Stimulated activated CD8-positive, alpha-beta memory T cell treated with anti-CD3 and anti-CD28 coated beads, Interleukin-2, amount 100 ng/mL, for 1 hour (primary cell): ENCODE measurements at places on chromosomes 3 and 15.

DNA sequence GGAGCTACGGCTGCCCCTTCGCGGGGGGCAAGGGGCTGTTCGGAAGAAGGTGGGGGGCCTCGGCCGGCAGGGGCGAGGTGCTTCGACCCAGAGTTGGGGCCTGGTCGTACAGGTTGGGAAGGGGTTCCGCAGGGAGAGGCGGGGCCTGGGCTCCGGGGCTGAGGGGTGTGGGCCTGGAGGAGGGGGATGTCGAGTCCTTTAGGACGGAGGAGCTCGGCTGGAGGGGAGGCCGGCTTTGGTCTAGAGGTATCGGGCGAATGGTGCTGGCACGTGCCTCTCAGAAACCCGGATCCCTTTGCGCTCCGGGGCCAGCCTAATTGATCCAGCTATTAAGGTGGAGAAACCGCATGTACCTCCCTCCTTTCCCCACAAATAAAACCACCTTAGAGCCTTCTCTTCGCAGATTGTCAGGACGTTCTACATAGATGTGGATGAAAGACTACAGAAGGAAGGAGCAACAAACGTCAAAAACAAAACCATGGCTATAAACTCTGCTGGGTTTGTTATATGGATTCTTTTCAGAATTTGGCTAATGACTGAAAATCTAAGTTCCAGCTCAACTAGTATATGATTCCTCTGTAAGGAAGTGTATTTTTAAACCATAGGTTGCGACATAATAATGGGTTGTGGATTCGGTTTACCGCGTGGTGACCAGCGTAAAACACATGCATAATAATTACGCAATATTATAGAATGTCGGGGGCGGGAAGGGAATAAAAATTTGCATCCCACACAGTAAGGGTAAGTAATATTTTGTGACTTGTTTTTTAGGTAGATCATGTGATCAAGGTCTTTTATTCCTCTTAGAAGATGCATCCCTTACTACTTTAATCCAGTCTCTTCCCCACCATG, 644 bp upstream of the NGLY1 start:
- no peak for DNase-seq

DNA sequence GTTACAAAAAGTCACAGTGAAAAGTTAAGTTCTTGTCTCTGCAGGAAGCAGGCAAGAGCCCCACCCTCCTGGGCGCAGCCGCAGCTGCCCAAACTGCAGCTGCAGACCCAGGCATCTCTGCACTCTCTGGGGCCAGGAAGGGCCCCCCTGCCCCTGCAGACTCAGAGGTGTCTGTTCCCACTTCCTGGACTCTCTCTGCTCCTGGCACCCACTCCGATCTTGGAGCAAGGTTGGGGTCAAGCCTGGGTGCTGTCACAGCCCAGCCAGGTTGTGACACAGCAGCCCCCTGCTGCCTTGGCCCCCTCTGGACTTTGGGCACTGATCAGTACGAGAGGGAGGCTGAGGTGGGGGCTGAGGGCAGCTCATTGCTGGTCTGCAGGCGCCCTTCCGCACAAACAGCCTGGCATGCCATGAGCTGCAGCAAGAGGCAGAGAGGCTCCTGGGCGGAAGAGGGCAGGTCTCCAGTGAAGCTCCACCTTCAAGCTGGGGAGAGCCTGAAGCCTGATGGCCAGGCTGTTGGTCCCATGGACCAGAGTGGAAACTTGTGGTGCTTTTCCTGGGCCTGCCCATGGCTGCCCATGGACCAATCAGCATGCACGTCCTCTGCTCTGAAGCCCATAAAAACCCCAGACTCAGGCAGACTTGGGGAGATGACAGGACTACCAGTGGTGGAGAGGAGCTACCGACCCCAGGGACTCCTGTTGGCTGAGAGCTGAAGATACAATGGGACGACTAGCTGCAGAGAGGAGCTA, 42.9 kb upstream of the LRRFIP2 start:
- no peak for DNase-seq

GRCh38 chr3:154971341-154971740, 108.8 kb upstream of the MME start:
- no peak for DNase-seq

DNA sequence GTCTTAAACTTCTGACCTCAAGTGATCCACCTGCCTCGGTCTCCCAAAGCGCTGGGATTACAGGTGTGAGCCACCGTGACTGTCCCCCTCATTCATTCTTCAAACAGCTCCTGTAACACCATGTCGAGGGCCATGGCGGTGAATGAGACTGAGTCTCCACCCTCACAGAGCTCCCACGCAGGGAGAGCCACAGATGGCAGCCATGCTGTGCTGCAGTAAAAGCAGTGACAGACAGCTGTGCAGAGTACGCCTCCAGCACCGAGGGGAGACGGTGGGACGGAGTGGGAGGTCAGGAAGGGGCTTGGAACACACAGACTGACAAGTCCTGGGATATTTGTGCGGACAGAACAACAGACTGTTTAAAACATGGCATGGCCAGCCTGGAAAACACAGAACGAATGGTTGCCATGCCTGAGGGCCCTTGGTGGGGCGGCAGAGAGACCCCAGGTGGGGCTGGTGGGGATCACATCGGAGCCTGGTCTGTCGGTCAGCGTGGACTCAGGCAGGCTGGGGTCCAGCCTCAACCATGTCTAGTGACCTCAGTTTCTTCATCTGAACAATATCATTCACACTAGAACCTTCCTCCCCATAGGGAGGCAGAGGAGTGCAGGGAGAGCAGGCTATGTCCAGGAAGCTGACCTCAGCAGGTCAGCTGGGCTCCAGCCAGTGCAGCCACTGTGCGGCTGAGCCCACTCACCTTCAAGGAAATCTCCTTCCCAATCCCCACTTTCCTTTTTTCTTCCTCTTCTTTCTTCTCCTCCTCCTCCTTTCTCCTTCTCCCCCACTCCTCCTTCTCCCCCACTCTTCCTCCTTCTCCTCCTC, 20.6 kb upstream of the LCTL start:
- no peak for DNase-seq

DNA sequence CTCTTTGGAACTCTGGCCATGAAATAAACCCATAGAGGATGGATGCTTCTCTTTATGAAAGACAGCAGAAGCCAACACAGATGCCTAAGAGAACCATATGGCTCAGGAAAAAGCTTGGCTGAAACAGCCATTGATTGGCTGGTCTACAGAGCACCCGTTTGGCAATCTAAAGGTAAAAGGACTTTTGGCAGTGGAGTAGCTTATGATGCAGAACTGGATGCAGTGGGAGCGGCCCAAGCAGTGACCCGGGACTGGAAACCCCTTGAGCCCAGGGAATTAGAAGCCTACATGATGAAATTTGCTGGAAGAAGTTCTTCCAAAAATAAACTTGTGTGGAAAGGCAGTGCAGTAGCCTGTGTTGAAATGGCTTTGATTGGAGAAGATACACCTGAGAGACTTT, 360.2 kb downstream of the NR2F2 start:
- no peak for DNase-seq

DNA sequence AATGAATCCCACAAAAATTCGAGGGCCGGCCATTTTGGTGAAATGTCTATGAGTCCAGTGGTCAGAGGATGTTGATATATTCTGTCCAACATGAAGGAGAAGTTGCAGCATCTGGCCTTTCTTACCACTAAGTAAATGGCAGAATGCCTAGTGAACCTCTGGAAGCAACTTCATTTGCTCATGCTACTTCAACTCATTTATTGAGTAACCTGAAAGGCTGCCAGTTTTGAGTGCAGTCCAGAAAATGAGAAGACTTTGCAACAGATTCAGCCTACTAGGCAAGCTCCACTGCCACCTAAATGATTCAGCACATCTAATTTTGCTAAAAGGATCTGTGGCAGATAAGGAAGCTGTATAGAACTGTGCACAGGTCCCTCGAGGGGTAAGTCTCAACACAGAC, 265.0 kb downstream of the OPA1 start:
- DNase-seq = no peak

DNA sequence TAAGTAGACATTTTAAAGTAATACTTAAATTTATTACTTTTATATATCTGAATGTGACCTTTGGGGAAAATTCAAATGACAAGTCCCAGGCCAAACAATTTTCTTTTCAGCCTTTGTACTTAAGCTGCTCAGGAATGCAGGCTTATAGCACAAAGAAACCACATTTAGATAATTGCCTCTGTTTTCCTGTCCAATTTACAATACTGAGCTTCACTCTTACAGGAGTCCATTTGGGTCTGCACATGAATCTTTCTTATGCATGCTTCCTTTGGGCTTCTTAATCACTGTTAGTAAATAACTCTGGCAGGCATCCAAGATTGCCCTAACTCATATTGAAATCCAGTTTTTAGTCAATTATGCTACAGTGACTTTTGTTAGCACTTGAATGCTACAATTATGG, 459.4 kb upstream of the TGFBR2 start:
- DNase-seq = no peak
